ENCODE measurements at places on chromosomes 13 and 19. TPM values are rescaled to one million over a fixed set of nuclear protein-coding genes. Genes with fewer than 3 reads are reported as not detected.

Gene ZNF835
- total RNA-seq, result 3.9 TPM

Gene EPS8L1
- total RNA-seq, result 64.6 TPM

Gene LRRC25
- 3.6 TPM for total RNA-seq

Gene ZNF565
- 7.5 TPM for total RNA-seq

GRCh38 chr19:46637224-46637623, 1.2 kb upstream of the GNG8 start:
- DNase-seq, result no peak

DNA sequence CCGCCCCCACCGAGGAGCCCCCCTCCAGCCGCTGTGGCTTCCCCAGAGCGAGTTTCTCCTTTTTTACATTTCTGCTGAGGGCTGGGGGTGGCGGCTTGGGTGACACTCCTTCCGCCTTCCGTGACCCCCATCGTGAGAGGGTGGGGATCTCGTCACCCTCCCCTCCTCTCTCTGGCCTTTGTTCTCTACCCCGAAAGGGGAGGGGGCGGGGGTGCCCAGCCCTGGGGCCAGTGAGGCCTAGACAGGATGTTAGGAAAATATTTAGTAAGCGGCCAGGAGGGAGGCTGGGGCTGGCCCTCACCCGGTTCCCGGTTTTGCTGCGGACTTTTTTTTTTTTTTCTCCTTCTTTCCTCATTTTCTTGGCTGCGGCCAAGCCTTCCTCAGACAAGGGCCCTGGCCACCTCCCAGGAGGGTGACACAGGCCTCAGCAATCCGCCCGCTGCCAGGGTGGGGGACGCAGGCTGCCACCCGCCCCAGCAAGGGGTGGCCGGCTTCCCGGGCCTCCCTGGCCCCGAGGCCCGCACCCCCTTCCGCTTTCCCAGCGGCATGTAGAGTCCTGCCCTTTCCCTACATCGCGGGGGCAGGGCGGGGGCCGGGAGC, 3.9 kb downstream of the MIDN start:
- DNase-seq, result peak; percentile 95

DNA sequence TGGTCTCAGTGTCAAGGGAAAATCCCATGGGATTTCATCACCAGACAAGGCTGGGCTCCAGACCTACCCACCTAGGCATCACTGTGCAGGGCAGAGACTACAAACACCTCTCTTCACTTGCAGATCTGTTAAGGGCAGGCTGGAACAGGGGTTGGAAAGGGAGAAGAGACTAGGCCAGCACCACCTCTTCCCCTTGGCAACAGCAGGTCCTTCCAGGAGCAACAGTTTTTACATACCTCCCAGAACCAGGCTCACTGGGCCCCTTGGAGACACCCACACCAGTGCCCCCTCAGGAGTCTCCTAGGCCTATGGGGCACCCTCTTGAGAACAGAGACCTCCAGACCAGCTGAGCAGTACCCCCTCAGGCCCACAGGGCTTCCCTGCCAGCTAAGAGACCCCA, 2.5 kb upstream of the UBE2M start:
- no peak for DNase-seq

- DNase-seq, result no peak
Observed at GRCh38 chr13:41596190-41596589, 138.8 kb downstream of the RGCC start.

DNA sequence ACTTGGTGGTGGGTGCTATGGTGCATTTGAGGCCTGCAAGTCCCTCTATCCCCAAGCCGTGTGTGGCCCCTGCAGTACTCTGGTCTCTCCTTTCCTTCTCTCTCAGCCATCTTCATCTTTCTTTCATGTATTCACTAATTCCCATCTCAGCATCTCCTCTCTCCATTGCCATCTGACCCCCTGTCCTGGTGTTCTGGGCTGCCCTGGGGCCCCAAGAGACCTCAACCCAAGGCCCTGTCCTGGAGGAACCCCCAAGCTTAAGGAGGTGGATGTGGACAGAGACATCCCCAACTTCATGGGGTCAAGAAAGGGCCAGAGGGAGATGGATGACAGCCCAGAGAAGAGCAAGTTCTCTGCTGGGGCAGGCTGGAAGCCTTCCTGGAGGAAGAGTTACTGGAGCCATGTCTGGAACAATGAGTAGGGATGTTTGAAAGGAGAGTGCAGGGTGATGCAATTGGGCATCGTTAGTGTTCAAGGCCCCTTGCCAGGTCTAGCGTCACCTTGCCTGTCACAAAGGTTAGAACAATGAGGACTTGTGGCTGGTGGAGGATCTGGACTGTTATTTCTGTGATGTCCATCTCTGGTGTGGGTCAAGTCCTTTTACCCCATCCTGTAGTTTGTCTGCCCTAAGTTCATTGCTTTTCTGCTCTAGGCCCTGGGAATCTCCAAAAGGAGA, 3.5 kb downstream of the CYP4F3 start:
- DNase-seq, result no peak

DNA sequence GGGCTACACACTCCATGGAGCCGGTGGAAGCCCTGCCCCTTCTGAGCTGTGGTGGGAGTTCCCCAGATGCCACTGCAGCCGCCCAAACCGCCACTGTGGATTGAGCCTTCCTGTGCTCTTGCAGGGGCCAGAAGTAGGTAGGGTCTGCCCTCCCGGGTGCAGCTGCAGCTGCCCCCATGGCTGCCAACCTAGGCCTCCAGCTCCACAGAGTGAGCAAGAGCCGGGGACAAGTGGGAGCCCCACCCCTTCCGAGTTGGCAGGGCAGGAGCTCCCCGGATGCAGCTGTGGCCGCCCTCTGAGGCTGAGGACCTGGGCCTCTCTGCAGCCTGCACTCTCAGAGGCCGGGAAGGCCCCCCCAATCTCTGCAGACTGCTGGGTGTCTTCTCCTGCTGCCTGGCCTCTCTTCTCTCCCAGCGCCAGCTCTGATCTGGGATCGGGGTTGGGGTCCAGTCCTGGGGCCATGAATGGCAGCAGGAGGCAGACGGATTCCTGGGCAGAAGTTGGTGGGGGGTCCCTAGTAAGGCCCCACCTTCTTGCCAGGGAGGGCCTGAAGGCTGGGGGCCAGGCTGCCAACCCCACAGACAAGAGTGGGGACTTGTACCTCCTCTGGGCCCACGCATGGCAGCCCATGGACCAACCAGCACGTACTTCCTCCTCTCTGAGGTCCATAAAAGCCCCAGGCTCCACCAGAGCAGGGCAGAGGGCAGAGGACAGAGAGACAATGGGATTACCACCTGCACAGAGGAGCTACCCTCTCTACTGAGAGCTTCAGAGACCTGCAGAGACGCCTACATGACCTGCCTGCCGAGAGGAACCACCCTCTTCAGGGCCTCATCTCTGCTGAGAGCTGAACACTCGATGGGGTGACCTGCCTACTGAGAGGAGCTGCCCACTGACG, 28.9 kb downstream of the AP2S1 start:
- no peak for DNase-seq

Data from ureter (tissue), 1 donor.